Activated T-cell treated with anti-CD3 and anti-CD28 coated beads, Interleukin-2, amount 50 U/mL, for 1 hour (primary cell): ENCODE measurements at places on chromosomes 7 and 10.
A peak's percentile ranks its signal among the peaks of the same experiment; 100 is the strongest.

DNA sequence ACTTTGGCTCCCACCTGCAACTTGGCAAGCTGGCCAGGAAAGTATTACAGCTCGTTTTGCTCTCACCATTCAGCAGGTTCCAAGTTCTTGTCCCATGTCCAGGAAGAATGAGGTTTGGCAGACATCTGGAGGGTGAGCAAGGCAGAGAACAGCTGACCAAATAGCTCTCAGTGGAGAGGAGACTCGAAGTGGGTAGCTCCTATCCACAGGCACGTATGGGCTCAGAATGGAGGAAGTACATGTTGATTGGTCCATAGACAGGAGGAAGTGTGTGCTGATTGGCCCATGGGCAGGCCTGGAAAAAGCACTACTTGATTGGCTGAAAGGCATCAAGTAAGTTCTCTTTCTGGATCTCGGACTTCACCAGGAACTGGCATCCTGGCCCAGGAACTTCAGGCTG lies 3.0 kb upstream of the NCAPG2 start:
- no peak for DNase-seq

DNA sequence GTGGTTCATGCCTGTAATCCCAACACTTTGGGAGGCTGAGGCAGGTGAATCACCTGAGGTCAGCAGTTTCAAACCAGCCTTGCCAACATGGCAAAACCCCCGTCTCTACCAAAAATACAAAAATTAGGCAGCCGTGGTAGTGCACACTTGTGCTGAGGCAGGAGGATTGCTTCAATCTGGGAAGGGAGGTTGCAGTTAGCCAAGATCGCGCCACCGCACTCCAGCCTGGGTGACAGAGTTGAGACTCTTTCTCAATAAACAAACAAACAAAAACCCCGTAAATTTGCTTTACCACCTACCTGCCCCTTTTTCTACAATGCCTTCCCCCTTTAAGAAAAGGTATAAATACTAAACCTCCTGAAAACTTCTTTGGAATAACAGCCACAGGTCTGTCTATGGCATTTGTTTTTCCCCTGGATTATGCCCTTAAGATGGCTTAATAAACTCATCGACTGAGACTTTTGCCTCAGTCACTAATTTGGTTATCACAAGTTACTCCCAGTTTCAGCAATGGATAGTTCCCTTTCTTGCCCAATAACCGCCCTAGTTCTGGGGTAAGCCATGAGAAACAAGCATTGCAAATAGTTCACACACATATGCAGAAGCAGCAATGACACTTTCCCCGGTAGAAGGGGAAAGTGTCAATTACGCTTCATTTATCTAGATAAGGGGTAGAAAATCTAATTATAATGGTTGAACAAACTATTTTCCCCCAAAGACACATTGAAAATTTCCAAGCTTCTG lies 52.8 kb upstream of the SVIL start:
- no peak for DNase-seq

GRCh38 chr10:104334965-104335650 lies 3.2 kb downstream of the ITPRIP start:
- DNase-seq: peak; percentile 34

DNA sequence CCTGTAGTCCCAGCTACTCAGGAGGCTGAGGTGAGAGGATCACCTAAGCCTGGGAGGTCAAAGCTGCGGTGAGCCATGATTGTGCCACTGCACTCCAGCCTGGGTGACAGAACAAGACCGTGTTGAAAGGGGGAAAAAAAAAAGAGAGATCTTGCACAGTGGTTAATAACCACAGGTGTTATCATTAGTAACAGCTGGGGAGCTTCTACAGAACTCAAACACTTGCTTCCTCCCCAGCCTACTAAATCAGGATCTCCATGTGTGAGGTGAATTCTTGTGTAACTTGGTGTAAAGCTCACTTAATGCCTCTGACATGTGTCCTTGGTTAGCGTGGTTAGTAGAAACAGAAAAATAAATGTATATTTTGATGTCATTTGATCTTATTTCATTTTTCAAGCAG lies 43.9 kb upstream of the BMS1 start:
- no peak for DNase-seq

GRCh38 chr7:76310102-76310957 lies 7.9 kb downstream of the HSPB1 start:
- DNase-seq: no peak
